Upper lobe of left lung (tissue), 6 donors: ENCODE measurements at places on chromosomes 2 and 18. TPM values are rescaled to one million over a fixed set of nuclear protein-coding genes. Genes with fewer than 3 reads are reported as not detected.
A peak's percentile ranks its signal among the peaks of the same experiment; 100 is the strongest.

HNMT gene
- total RNA-seq: 36.1 TPM

GPR35 gene
- total RNA-seq: 1.9 TPM

ANKRD30B gene
- not detected for total RNA-seq

DNA sequence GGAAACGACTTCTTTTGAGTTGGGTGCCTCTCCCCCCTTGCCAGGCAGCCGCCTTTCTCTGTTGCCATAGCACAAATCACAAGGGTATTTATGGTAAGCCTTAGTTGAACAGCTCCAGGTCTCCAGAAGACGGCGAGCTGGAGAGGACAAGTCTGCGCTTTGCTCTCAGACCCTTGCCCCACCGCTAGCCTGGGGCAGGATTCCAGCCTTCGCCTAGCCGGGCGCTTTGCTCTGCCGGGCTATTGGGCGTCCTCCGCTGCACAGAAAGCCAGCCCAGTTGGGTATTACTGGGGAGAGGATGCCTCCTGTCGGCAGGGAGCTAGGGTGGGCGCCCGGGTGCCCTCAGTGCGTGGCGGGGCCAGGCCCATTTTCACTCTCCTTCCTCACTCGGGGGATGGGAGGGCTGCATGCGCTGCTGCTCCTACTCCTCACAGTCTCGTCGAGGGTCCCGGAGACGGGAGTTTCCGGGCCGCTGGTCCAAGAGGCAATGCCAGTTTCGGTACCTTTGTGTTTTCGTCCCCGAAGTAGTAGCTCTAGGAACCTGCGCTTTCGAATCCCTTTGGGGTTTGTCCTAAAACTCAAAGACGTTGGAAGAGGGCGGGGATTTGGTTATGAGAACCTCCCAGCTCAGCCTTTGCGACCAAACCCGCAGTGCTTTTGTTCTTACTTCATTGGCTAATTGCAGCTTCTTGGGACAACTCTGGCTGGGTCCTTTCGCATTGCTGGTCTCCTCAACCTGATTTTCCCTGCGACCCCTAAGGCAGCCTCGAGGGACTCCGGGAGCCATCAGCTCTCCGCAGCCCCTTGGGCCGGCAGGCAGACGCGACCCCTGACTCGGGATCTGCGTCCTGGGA, 3.6 kb upstream of the DLX2 start:
- H3K27ac ChIP-seq: no peak overlapping the region
- H3K4me1 ChIP-seq: peaks cover 45% of the 10 kb centered on the region
- peaks cover 31% of the 10 kb centered on the region for H3K27me3 ChIP-seq
- no peak overlapping the region for H3K4me3 ChIP-seq

DNA sequence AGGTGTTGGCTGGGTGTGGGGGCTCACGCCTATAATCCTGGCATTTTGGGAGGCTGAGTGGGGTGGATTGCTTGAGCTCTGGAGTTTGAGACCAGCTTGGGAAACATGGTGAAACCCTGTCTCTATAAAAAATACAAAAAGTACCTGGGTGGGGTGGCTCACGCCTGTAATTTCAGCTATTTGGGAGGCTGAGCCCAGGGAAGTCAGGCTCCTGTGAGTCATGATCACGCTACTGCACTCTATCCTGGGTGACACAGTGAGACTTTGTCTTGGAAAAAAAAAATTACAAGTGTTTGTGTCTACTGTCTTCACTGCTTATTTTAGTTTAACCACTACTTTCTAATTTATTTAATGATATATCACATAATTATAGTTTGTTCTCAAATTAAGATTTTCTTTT, 62.7 kb upstream of the DOCK10 start:
- H3K4me1 ChIP-seq: no peaks in the 10 kb centered on the region
- no peaks in the 10 kb centered on the region for H3K36me3 ChIP-seq
- H3K27me3 ChIP-seq: no peaks in the 10 kb centered on the region
- DNase-seq: no peak
- H3K4me3 ChIP-seq: no peak overlapping the region

DNA sequence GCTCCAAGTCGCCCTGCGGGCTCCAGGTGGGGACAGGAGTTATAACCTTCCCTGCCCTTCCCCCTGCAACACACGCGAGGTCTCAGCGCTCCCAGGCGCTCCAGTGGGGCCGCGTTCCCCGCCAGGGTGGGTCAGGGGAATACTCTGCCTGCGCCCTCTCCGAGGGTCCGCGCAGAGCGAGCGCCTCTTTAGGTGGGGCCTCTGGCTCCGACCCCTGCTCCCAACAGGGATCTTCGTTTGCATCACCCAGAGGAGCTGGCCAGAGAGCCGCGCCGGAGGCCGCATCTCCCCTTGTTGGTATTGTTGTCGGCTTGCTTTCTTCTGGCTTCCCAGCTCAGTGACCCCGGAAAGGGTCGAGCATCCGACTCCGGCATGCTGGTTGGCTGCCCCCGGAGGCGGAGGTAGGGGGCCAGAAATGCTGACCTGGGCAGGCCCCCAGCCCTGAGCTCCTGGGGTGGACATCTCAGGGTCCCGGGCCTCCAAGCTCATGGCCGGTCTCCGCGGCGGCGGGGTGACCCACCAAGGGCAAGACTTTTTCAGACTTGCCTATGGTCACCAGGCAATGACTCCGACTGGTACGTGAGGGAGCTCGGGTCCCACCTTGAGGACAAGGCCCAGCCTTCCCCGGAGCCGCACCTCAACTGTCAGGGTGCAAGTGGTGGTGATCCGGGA, 11.2 kb upstream of the EN1 start:
- no peaks in the 10 kb centered on the region for H3K36me3 ChIP-seq
- H3K27ac ChIP-seq: no peak overlapping the region
- DNase-seq: peak; percentile 80
- no peak overlapping the region for H3K4me3 ChIP-seq

GRCh38 chr2:168698969-168699368, 103.5 kb upstream of the NOSTRIN start:
- DNase-seq: no peak
- H3K4me1 ChIP-seq: no peaks in the 10 kb centered on the region
- H3K27me3 ChIP-seq: no peaks in the 10 kb centered on the region
- H3K4me3 ChIP-seq: no peak overlapping the region

- no peak overlapping the region for H3K27ac ChIP-seq
- no peaks in the 10 kb centered on the region for H3K4me1 ChIP-seq
- H3K27me3 ChIP-seq: no peaks in the 10 kb centered on the region
- no peak for DNase-seq
- no peak overlapping the region for H3K4me3 ChIP-seq
Measured at GRCh38 chr18:67650686-67651385, 134.3 kb upstream of the DSEL start.

GRCh38 chr18:9884532-9885140, 1.1 kb upstream of the TXNDC2 start:
- DNase-seq: no peak
- H3K27me3 ChIP-seq: no peaks in the 10 kb centered on the region
- H3K27ac ChIP-seq: no peak overlapping the region
- no peaks in the 10 kb centered on the region for H3K4me1 ChIP-seq
- H3K36me3 ChIP-seq: no peaks in the 10 kb centered on the region
